ENCODE measurements at places on chromosomes 1 and 21. TPM values are rescaled to one million over a fixed set of nuclear protein-coding genes. Genes with fewer than 3 reads are reported as not detected.

CCDC190 gene
- total RNA-seq = 0.13 TPM

IFNLR1 gene
- 13.0 TPM for total RNA-seq

GADD45A gene
- total RNA-seq = 80.2 TPM

DNA sequence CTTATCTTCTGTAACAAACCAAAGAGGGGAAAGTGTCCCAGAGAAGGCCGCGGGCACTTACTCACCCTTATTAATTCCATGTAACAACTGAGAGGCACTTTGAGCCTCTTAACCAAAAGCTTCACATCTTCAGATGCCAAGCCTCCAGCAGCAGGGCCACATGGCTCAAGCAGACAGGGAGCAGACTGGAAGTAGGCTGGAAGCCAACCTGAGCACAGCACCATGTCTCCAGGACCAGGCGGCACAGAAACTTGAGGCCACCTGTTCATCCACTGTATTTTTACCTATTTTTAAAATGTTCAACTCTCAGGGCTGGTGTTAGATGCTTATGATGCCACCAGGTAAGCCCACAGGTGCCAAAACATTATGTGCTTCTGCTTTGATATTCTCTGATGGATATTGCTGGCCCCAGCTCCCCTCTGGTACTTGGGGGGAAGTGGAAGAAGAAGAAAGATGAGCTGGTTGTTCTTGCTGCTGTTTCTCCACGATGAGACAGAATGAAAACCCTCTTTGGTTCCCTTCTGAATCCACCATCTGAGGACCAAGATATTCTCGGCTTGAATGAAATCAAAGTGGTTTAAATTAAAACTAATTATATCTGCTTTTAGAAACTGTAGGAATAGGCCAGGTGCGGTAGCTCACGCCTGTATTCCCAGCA is 30.6 kb upstream of the SDE2 start:
- no peaks in the 10 kb centered on the region for H3K27me3 ChIP-seq
- H3K4me3 ChIP-seq = no peak overlapping the region
- H3K36me3 ChIP-seq = no peaks in the 10 kb centered on the region
- no peak for DNase-seq
- H3K27ac ChIP-seq = no peak overlapping the region

- DNase-seq = no peak
- H3K36me3 ChIP-seq = no peaks in the 10 kb centered on the region
- H3K4me1 ChIP-seq = peaks cover 2% of the 10 kb centered on the region
- H3K27ac ChIP-seq = no peak overlapping the region
These were observed 21.3 kb downstream of the ALPL start for GRCh38 chr1:21530368-21531016.

- DNase-seq = no peak
- H3K36me3 ChIP-seq = no peaks in the 10 kb centered on the region
- no peaks in the 10 kb centered on the region for H3K4me1 ChIP-seq
These were observed 32.4 kb upstream of the PGBD5 start for GRCh38 chr1:230458509-230458908.

GRCh38 chr1:84412316-84412942 is 14.1 kb downstream of the DNASE2B start:
- peaks cover 4% of the 10 kb centered on the region for H3K4me1 ChIP-seq
- H3K4me3 ChIP-seq = no peak overlapping the region
- DNase-seq = no peak
- no peaks in the 10 kb centered on the region for H3K27me3 ChIP-seq
- no peaks in the 10 kb centered on the region for H3K36me3 ChIP-seq

- peaks cover under 1% of the 10 kb centered on the region for H3K27me3 ChIP-seq
- H3K36me3 ChIP-seq = no peaks in the 10 kb centered on the region
- H3K4me1 ChIP-seq = peaks cover 12% of the 10 kb centered on the region
- H3K4me3 ChIP-seq = peak overlapping the region; percentile 70
These were observed 1.7 kb upstream of the DUSP10 start for GRCh38 chr1:221743416-221744208.

DNA sequence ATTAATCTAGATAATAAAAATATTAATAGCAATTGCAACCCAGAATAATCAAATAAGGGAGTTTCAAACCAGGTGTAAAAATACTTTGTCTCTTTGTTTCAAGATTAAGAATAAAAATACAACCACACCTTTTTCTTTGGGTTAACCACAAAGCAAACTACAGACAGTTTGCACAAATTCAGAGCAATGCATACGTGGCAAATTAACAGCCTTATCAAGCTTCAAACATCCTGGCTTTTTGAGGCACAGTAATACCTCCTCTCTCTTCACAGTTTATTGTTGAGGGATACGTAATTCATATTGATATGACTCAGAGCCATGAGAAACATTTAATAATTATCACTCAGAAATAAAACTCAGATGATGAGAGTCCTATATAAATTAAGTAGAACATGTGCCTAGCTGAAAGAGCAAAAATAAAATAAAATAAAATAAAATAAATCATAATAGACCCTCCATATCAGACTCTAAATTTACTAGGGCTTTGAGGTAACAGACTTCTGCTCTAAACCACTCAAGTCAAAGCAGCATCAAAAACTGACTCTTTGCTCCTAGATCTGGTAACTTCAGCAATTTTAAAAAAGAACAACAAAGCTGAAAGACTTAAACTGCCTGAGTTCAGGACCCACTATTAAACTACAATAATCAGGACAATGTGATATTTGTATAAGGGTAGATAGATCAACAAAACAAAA is 11.4 kb downstream of the EDEM3 start:
- no peaks in the 10 kb centered on the region for H3K27me3 ChIP-seq
- peaks cover 2% of the 10 kb centered on the region for H3K4me1 ChIP-seq
- H3K36me3 ChIP-seq = no peaks in the 10 kb centered on the region

- H3K4me1 ChIP-seq = peaks cover 31% of the 10 kb centered on the region
- no peaks in the 10 kb centered on the region for H3K27me3 ChIP-seq
- no peak overlapping the region for H3K4me3 ChIP-seq
- no peaks in the 10 kb centered on the region for H3K36me3 ChIP-seq
These were observed 370.3 kb upstream of the ADGRL2 start for GRCh38 chr1:81430236-81430938.

- no peaks in the 10 kb centered on the region for H3K36me3 ChIP-seq
- H3K27ac ChIP-seq = no peak overlapping the region
- H3K27me3 ChIP-seq = no peaks in the 10 kb centered on the region
These were observed 616.9 kb downstream of the PLPP3 start for GRCh38 chr1:55962472-55962871.

GRCh38 chr1:9849691-9850441 is 26.1 kb upstream of the CLSTN1 start:
- H3K4me3 ChIP-seq = no peak overlapping the region
- DNase-seq = no peak
- H3K27ac ChIP-seq = no peak overlapping the region
- peaks cover 12% of the 10 kb centered on the region for H3K36me3 ChIP-seq

- no peaks in the 10 kb centered on the region for H3K36me3 ChIP-seq
- no peaks in the 10 kb centered on the region for H3K4me1 ChIP-seq
- DNase-seq = no peak
- peaks cover 5% of the 10 kb centered on the region for H3K27me3 ChIP-seq
- H3K4me3 ChIP-seq = no peak overlapping the region
- H3K27ac ChIP-seq = no peak overlapping the region
These were observed 23.6 kb upstream of the ARHGEF16 start for GRCh38 chr1:3430820-3431219.

- no peak overlapping the region for H3K27ac ChIP-seq
- H3K4me3 ChIP-seq = no peak overlapping the region
- no peaks in the 10 kb centered on the region for H3K27me3 ChIP-seq
- no peaks in the 10 kb centered on the region for H3K36me3 ChIP-seq
- H3K4me1 ChIP-seq = peaks cover 17% of the 10 kb centered on the region
- DNase-seq = no peak
These were observed 163.2 kb upstream of the HMCN1 start for GRCh38 chr1:185570962-185571361.

All from mesothelial cell of epicardium (in vitro differentiated cells).